ENCODE measurements at places on chromosomes 3 and 15.

GRCh38 chr3:152558386-152558785 lies 276.5 kb upstream of the P2RY1 start:
- no peak for DNase-seq

GRCh38 chr15:21260966-21261395 lies 179.3 kb downstream of the POTEB3 start:
- no peak for DNase-seq

DNA sequence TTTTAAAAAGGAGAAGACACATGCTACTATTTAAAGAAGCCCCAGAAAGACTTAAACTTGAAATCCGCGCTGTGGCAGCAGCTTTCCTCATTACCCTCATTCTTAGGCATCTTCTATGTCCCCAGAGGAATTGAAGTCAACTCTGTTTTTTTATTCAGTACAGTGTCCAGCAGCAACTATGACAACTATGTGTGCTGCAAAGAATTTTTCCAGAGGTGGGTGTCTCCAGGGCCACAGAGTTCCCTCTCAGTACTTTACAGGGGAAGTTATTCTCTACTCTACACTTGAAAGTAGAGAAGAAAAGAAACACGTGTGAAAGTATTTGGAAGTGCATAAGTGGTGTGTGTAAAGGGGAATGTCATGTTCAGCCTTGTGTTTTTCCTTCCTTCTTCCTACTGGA lies 32.0 kb downstream of the GATM start:
- no peak for DNase-seq

DNA sequence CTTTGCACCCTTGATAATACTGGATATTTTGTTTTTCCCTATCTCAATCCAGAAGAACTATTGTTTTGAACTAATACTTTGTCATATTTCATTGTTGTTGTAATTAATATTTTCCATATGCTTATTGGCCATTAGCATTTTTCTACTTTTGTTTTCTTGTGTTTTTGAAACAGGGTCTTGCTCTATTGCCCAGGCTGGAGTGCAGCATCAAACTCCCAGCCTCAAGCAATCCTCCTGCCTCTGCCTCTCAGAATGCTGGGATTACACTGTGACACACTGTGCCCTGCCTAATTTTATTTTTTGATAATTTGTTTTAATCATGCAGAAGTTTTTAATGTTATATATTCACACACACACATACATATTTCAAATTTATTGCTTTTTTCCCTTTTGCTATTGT lies 3.4 kb upstream of the RPS27L start:
- no peak for DNase-seq

DNA sequence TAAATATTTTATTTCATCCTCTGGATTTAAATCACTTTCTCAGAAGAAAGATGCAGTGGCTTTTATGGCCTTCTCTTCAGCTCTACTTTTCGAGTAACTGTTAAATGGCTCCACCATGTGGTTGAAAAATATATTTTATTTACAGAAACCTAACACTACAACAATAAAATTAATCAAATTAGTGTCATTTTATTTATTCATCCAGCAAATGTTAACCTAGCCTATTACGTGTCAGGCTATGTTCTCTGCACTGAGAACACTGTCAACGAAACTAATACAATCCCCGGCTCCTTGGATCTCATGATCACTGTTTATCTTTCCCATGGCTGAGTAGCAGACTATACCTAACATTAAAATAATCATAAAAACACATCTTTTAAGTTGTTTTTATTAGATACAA lies 148.0 kb upstream of the OSTN start:
- DNase-seq = no peak

DNA sequence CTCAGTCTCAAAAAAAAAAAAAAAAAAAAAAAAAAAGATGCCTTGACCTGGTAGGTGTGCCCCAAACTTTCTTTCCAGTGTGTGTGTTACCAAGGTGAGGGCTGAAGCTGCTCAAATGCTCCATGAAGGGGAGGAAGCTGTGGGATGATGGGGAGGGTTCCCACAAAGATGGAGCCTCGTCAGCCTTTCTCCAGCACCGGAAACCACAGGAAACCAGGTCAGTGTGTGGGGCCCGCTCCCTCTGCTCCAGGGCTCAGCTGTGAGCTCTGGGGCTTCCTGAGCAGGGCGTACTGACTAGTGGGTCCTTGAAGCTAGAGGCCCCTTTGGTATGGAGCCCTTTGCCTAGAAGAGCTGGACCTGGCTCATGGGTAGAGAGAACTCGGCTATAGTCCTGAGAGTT lies 681 bp upstream of the IL17RE start:
- DNase-seq = no peak

- DNase-seq = no peak
These were observed 33.8 kb downstream of the MUC4 start for GRCh38 chr3:195777975-195778374.

- DNase-seq = no peak
These were observed 17.0 kb downstream of the CELF6 start for GRCh38 chr15:72302955-72303354.

DNA sequence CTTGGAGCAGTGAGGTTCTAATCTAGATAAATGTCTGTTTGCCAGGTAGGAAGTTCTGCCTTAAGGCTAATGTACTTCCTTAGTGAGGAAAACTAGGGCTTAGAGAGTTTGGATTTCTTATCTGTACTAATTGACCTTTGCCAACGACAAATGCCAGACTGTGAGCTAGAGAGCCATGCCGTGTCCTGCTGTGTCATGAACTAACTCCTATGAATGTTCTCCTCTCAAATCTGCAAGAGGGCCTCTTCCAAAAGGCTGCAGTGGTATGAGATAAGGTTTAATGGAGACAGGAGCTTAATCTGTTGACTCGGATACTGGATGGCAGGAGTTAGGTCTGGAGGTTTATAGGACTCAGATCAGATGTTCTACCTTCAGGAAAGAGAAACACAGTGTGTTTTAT lies 524.9 kb downstream of the NTRK3 start:
- DNase-seq = no peak

GRCh38 chr3:117349566-117349965 lies 640.0 kb downstream of the TUSC7 start:
- DNase-seq = no peak

DNA sequence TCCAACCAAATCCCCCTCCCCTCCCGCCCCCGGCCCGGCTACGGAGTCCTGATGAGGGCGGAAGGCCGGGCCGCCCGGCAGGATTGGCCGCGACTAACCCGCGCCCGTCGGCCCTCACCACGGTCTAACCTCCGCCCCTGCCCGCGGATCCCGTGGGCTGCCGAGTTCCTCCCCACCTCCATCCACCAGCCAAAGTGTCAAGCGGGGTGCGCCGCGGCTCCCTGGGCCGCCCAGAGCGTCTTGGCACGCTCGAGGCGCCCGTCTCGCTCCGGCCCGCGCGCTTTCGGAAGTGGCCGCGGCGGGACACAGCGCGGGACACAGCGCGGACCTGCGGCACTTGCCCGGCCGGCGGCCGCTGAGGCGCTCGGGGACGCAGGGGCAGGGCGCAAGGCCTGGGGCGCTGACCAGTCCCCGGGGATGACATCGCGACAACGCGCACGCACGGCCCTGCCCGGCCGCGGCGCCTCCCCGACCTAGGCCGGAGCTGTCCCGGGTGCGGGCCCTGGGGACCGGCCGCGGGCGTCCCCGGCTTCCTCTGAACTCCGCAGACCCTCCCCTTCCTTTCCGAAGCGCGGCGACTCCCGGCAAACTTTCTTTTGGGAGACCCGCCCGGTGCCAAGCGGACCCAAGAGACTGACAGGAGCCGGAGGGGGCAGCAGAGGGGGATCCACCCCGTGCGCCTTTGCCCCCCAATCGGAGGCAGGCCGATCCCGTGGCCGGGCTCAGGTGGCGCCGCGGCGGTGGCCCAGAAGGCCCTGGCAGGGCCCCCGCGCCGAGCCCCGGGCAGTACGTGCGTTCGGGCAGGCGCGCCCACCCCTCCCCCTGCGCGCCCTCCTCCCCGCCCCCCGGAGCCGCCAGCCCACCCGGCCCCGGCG lies 112.8 kb upstream of the ICE2 start:
- DNase-seq = peak; percentile 71
